ENCODE measurements at places on chromosomes 4 and X.

DNA sequence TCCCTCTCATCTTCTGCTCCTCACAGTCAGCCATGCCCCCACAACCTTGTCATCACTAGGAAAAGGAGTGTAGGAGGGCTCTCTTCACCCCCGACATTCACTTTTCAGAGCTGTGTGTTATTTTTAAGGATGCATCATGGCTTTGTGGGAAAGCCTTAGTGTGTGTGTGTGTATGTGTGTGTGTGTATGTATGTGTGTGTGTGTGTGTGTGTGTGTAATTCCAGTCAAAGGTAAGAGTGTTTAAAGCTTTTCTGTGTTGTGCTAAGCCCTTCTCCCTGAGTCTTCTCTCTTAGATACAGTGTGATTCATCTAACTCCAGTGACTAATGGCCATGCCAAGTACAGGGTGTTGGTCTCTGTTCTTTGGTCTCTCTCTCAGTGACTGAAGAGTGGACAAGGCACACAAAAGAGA is 76.6 kb downstream of the CHIC2 start:
- peak; percentile 64 for DNase-seq

- no peak for DNase-seq
Observed at GRCh38 chrX:88244066-88244465, 503.0 kb upstream of the CPXCR1 start.

DNA sequence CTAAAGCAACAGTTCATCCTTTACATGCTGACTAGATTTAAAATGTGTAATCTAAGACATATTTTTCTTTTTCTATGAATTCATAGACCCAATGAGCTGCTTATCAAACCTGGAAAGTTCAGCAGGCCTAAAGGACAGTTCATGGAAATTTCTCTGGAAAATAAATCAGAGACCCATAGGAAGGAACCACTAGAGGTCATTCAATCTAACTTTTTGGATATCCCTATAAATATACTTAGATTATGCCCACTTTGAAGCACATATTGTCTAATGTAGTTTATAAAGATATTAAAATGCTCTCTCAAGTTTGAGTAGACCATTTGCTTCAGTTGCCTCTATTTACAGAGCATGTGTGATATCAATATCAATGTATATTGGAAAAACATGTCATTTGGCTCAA is 473.0 kb downstream of the FAT4 start:
- DNase-seq = peak; percentile 8

- peak; percentile 92 for DNase-seq
Observed at GRCh38 chrX:109536439-109537323, at the start of gene NXT2. Gene NXT2, plus strand, starts transcription at chrX:109536844. Its CDS starts 163 bp downstream, at chrX:109537007.

DNA sequence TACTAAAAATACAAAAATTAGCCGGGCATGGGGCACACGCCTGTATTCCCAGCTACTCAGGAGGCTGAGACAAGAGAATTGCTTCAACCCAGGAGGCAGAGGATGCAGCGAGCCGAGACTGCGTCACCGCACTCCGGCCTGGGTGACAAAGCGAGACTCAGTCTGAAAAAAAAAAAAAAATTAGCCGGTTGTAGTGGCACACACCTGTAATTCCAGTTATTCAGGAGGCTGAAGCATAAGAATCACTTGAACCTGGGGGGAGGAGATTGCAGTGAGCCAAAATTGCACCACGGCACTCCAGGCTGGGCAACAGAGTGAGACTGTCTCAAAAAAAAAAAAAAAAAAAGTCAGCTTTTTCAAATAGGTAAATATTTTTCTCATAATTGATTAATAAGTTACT is 71.9 kb downstream of the WDFY3 start:
- DNase-seq = no peak

DNA sequence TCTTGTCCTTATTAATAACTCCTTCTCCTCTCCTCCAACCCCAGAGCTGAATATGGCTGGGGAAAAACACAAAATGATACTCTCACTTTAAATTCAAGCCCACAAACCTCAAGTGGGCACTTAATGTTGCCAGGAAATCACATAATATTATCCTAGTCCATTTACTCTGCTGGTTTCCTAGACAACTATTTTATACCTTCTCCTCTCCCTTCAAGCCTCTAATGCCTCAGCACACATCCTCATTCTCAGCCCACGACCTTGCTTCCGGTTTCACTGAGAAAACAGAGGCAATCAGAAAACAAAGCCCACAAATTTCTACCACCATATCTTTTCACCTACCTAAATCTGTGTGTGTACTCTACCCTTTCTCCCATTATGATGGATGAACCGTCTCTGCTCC is 12.1 kb upstream of the CLCN5 start:
- DNase-seq = no peak

- DNase-seq = peak; percentile 15
Observed at GRCh38 chr4:20684852-20685763, 15.2 kb upstream of the PACRGL start.

DNA sequence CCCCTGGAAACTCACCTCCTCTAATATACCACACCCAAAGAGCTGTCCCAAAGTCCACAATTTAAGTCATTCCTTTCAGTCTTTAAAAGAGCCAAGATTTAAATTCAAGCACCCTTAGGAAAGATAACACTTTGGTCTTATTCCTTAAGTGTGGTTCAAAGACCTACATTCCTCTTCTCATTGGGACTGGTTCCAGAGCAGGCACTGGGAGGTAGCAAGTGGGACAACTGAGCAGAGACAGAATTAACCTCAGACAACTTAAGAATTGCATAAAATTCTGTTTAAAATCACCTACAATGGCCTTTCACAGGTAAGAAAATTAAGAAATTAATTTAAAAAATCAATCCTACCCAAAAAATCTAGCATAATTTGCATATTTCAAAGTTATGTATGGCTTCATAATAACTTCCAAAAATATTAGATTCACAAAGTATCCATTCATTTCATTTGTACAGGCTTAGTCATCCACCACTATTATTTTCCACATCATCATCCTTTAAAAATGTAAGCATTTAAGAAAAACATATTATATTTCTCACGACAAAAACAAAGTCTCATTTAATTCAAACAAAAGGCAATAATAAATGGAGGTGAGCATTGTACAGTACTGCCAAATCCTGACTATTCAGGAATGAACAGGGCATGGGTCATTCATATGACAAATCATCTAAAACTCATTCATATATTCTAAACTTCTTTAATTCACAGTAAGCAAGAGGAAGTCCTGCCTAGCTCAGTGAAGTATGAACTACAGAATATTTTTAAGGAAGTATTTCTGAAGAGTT is 13.6 kb downstream of the PRSS12 start:
- peak; percentile 72 for DNase-seq

DNA sequence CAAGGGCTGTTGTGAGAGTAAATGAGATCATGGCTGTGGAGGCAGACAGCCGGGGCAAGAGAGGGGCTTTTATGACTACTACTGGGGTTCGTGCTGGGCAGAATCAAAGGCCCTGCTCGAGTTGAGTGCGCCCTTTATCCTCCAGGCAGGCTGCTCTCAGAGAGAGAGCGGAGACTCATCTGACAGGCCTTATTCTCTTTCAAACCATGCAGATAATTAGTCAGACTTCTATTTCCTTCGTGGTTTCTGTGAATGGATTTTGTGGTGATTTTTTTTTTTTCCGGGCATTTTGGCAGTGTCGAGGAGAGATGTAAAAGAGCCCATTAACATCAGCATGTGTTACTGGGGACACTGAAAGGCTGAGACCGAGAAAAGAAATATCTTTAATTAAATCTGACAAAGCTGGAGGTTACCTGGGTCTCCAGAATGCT is 73.6 kb downstream of the MED28 start:
- DNase-seq = peak; percentile 8

DNA sequence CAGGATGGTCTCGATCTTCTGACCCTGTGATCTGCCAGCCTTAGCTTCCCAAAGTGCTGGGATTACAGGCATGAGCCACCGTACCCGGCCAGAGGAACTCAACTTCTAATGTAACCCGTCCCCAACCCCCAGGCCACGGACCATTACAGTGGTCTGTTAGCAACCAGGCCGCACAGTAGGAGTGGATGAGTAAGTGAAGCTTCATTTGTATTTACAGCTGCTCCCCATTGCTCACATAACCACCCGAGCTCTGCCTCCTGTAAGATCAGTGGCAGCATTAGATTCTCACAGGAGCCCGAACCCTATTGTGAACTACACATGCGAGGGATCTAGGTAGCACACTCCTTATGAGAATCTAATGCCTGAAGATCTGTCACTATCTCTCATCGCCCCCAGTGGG is 119.6 kb downstream of the SHROOM3 start:
- DNase-seq = no peak

DNA sequence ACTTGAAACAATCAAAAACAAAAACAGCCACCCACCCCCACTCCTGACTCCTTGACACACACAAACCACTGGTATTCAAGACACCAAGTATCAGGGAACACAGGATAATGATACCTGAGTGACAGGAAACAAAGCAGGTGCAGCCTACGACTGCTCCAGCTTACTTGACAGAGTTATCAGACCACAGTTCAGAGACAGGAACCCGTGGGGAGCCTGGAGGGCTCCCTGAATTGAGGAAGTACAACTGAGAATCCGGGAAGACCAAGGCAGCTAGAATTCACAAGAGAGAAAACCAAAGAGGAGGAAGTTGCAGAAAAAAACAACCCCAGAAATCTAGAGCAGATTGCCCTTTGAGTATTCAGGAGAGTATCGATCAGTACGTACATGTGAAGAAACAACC is 20.5 kb downstream of the COMMD8 start:
- DNase-seq = no peak

- DNase-seq = peak; percentile 5
Observed at GRCh38 chrX:31279359-31279758, 207.5 kb upstream of the FTHL17 start.

- peak; percentile 20 for DNase-seq
Observed at GRCh38 chr4:16457944-16458343, 231.7 kb upstream of the TAPT1 start.

DNA sequence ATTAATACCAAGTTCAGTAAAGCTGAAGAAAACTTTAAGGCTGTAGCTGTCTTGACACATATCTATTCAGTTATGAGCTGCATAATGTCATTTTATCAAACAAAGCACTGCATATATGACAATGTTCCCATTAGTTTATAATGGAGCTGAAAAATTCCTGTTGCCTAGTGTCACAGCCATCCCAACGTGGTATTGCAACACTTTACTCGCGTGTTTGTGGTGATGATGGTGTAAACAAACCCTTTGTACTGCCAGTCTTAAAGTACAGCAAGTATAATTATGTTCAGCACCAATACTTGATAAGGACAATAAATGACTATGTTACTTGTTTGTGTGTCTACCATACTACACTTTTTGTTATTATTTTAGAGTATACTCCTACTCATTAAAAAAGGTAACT is 1415.6 kb upstream of the PCDH7 start:
- no peak for DNase-seq

DNA sequence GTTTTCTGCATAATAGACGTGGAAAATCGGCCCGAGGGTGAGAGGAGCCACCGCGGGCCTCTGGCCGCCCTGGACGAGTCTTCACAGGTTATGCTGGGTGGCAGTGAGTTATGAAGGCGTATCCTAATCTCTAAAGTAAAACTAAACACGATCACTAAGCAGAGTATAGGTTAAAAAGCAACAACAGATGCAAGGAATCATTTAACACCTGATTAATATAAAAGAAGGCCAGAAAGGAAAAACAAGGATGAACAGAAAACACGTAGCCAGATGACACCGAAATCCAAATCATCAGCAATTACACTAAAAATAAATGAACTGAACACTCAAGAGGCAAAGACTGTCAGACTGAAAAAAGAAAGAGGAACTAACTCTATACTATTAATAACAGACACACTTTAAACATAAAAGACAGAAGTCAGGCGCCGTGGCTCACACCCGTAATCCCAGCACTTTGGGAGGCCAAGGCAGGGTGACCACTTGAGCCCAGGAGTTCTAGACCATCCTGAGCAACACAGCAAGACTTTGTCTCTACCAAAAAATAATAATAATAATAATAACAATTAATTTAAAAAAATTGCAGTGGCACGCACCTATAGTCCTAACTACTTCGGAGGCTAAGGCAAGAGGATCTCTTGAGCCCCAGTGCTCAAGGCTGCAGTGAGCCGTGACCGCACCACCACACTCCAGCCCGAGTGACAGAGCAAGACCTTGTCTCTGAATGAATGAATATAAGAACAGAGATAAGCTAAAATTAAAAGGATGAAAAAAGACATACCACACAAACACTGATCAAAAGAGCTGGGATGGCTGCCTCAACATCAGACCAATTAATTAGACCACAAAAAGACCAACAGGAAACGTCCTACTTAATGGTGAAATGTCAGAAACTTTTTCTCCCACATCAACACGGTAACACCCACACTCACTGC is 30.0 kb downstream of the CTBP1 start:
- DNase-seq = no peak

DNA sequence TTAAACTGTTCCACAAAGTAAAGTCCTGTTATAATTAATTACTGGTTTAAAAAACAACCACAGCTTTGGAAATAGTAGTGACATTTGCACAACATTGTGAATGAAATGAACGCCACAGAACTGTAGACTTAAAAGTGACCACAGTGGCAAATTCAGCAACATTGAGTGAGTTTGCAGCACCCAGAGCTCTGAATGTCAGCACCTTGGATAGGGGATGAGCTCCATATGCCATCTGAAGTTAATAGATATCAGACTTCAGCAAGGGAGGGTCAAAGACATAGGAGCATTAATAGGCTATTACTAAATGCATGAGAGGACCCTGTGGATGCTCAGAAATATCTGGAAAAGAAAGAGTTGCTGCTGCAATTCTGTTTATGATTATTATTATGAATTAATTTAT is 55.3 kb upstream of the KCNIP4 start:
- no peak for DNase-seq

GRCh38 chrX:138740341-138740740 is 28.8 kb upstream of the FGF13 start:
- no peak for DNase-seq

GRCh38 chrX:8579602-8580001 is 115.0 kb downstream of the VCX3B start:
- DNase-seq = no peak

- no peak for DNase-seq
Observed at GRCh38 chr4:26748811-26749210, 111.8 kb upstream of the STIM2 start.

GRCh38 chr4:22645481-22646182 is 47.1 kb upstream of the GBA3 start:
- DNase-seq = no peak

GRCh38 chr4:19583827-19584569 is 667.7 kb upstream of the SLIT2 start:
- DNase-seq = peak; percentile 33

GRCh38 chr4:157792716-157793115 is 380.1 kb downstream of the GASK1B start:
- DNase-seq = peak; percentile 43
